Panc1 (cell line): ENCODE measurements at places on chromosomes 6 and 20. TPM values are rescaled to one million over a fixed set of nuclear protein-coding genes. Genes with fewer than 3 reads are reported as not detected.
A peak's percentile ranks its signal among the peaks of the same experiment; 100 is the strongest.

Gene DSE
- 5.4 TPM for total RNA-seq

Gene SLC22A7
- total RNA-seq, result not detected

DNA sequence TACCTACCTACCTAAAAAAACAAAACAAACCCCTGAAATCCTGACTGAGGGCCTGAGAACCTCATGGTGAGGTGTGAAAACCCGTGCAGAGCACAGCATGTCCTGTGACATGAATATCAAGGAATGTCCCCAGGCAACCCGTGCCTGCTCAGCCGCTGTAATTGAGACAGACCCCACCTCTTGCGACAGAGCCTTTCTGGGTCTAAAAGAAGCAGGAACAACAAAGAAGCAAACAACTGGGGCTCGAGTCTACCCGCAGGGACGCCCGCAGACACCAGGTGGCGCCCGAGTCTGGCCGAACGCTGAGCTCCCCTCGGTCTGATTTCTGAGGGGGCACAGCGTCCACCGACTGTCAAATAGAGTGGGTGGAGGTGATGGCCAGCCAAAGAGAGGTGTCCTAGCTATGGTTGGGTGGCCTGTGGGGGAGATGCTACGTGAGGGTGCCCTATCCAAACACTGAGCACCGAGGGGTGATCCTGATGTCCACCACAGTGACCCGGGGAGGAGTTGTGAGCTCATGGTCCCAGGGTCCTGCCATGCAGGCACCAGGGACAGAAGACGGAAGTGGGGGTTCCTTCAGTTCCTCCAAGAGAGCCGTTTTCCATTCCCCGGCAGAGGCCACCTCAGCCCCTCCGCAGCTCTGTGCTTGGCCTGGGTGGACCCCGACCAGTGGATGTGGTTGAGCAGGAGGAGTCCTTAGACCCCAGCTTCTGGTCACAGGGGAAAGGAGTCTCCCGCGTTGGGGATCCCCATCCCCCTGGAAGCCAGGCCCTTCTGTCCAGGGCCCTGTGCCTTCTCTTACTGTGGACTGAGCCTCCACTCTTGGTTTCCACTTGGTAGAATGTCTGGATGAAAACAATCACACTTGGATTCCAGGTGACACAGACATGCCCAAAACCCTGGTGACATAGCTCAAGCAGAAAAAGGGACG, 268.2 kb downstream of the CDC5L start:
- no peaks in the 10 kb centered on the region; the same call in 1 of the 2 replicates for H3K4me1 ChIP-seq
- H3K27me3 ChIP-seq, result no peaks in the 10 kb centered on the region
- no peak overlapping the region for H3K4me3 ChIP-seq
- DNase-seq, result no peak
- peak overlapping the region; percentile 23; the same call in 1 of the 2 replicates for H3K27ac ChIP-seq

- no peak for DNase-seq
- H3K27ac ChIP-seq, result no peak overlapping the region
- H3K27me3 ChIP-seq, result no peaks in the 10 kb centered on the region
- H3K36me3 ChIP-seq, result 0 out of 2 replicates have a peak, but pooled peaks cover 3% of the 10 kb centered on the region
Measured at GRCh38 chr20:35065181-35065580, 27.4 kb downstream of the TRPC4AP start.

- peak; percentile 64 for DNase-seq
- H3K36me3 ChIP-seq, result no peaks in the 10 kb centered on the region
- H3K27ac ChIP-seq, result peak overlapping the region; percentile 83
- peaks cover 36% of the 10 kb centered on the region for H3K4me1 ChIP-seq
- no peaks in the 10 kb centered on the region for H3K27me3 ChIP-seq
Measured at GRCh38 chr6:112202639-112203341, 51.6 kb downstream of the LAMA4 start.

GRCh38 chr6:11969092-11969491, 43.0 kb upstream of the HIVEP1 start:
- H3K4me1 ChIP-seq, result no peaks in the 10 kb centered on the region
- no peaks in the 10 kb centered on the region for H3K27me3 ChIP-seq
- H3K36me3 ChIP-seq, result no peaks in the 10 kb centered on the region
- no peak overlapping the region for H3K27ac ChIP-seq
- DNase-seq, result no peak
- H3K4me3 ChIP-seq, result no peak overlapping the region

GRCh38 chr6:141688916-141689315, 443.8 kb upstream of the GJE1 start:
- no peak overlapping the region for H3K27ac ChIP-seq
- H3K27me3 ChIP-seq, result no peaks in the 10 kb centered on the region
- H3K4me1 ChIP-seq, result no peaks in the 10 kb centered on the region
- H3K36me3 ChIP-seq, result no peaks in the 10 kb centered on the region
